ENCODE measurements at places on chromosomes 3 and 15.

- DNase-seq, result no peak
Observed at GRCh38 chr3:98963546-98963945, 62.1 kb upstream of the DCBLD2 start.

DNA sequence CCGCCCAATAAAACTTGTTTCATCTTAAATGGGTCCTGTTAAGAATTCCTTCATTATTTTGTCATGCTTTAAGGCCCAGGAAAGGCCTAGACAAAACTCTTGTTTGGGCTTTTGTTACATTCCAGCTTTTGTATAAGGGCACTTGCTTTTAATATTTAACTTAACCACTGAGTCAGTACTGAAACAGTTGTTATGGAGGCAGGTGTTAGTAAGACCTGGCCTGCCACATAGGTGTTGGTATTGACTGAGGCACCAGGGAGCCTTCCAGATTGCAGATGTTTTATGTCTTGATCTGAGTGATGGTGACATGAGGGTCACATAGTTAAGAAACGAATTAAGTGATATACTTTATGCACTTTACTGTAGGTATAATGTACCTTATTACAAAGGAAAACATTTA, 274.9 kb upstream of the TGFBR2 start:
- no peak for DNase-seq

DNA sequence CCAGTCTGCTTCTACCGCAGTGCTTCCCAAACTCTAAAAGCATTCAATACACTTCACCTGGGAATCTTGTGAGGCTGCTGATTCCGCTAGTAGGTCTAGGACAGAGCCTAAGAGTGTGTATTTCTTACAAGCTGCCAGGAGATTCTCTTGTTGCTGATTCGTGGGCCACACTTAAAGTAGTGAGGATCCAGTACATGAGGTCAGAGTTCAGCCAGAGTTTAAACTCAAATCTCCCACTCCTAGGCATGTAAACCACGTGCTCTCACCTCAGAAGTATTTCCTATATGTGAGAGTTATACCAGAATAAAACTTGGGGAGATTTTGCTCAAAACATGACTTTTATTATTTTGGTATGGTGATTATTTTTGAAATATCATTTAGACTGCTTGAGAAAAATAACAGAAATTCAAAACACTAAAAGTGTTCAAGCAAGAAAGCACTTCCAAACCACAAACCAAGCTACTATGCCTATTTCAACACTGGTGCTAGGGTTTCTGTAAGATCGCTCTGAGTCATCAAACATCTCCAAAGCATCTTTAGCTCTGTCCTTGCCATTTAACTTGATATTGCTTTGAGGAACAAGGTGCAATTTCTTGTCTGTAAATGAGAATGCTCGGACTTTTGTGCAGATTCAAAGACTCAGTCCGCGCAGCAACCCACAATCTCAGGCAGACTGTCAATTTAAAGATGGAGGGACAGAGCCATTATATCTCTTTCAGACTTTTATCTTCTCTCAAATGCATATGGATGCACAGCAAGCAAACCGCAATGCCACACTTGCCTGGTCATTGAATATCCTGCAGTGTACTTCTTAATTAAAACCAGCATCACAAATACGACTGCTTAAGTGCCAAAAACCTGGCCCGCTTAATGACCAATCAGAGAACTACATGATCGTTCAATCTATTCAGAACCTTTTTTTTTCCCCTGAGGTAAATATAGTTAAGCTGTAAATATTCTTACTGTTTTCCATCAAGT, 59.8 kb downstream of the AGTR1 start:
- DNase-seq, result no peak

DNA sequence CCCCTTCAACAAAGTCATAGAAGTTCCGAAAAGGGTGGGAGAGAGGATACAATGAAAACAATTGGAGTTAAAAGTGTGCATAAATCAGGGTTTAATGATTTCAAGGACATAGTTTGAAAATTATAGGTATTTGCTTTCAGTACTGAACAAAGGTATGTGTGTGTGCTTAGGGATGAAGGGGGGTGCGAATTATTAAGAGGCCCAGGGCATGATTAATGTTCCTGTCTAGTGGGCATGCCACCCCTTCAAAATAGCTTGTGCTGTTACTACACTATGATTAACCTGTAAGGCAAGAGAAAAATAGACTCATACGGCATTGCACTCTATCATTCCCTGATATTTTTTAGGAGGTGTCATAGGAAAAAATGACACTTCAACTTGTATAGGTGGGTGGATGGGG, 731.6 kb downstream of the NAALADL2 start:
- no peak for DNase-seq

- DNase-seq, result no peak
Observed at GRCh38 chr15:29056839-29057450, 171.2 kb downstream of the APBA2 start.

Measured in stomach (tissue), 19 donors.